H9 (cell line): ENCODE measurements at places on chromosomes 3 and 15. TPM values are rescaled to one million over a fixed set of nuclear protein-coding genes. Genes with fewer than 3 reads are reported as not detected.

GRCh38 chr3:52396011-52396906, 48.6 kb downstream of the SEMA3G start:
- H3K4me1 ChIP-seq = no peaks in the 10 kb centered on the region
- no peak for DNase-seq
- peaks cover 2% of the 10 kb centered on the region; the same call in 1 of the 2 replicates for H3K36me3 ChIP-seq
- H3K4me3 ChIP-seq = no peak overlapping the region
- no peak overlapping the region for H3K27ac ChIP-seq
- no peaks in the 10 kb centered on the region for H3K27me3 ChIP-seq

DNA sequence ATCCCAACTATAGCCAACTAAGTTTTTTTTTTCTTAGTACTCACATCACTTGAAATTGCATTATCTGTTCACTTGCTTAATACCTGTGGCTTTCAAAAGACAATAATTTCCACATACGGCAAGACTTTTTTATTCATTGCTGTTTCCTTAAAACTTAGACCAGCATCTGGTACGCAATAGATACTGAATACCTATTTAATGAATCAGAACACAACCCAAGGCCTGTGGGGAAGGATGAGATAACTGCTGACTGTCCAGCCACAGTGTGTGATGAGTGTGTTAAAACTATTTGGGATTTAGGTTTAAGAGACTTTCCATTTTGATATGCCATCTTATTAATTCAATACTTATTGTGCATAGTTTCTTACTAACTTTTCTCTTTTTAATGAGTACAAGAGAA, 988.7 kb downstream of the NTRK3 start:
- H3K36me3 ChIP-seq = peaks cover under 1% of the 10 kb centered on the region; the same call in 1 of the 3 replicates
- no peaks in the 10 kb centered on the region for H3K27me3 ChIP-seq
- no peak overlapping the region for H3K4me3 ChIP-seq
- H3K4me1 ChIP-seq = no peaks in the 10 kb centered on the region
- no peak for DNase-seq

GRCh38 chr3:51983578-51984268, 388 bp downstream of the ACY1 start:
- H3K4me1 ChIP-seq = peaks cover 3% of the 10 kb centered on the region; the same call in 1 of the 2 replicates
- H3K27ac ChIP-seq = no peak overlapping the region
- H3K36me3 ChIP-seq = no peaks in the 10 kb centered on the region
- H3K27me3 ChIP-seq = no peaks in the 10 kb centered on the region
- DNase-seq = no peak

DNA sequence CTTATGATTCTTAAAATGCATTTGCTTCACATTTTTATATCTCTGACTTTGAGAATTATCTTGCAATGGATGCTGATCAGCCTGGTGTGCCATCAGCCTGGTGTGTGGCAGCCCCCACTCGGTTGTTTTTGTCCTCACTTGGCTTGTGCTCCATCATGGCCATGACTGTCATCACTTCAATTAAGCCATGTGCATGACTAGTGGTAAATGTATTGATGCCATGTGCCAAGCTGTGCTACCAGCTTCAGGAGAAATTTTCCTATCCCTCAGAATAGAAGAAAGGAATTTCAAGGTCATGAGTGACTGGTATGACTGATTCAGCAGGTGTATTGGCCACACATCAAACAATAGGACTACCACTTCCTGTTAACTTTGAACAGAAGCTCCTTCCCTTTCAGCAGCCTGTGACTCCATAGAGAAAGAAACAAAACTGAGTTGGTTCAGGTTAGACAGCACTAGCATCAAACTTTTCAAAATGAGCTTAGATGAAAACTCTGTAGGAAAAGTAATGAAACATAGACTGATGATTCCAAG, 251.7 kb downstream of the GRM7 start:
- H3K4me1 ChIP-seq = no peaks in the 10 kb centered on the region
- no peaks in the 10 kb centered on the region for H3K27me3 ChIP-seq
- H3K27ac ChIP-seq = no peak overlapping the region
- no peaks in the 10 kb centered on the region for H3K36me3 ChIP-seq
- no peak for DNase-seq

GRCh38 chr3:193798051-193798450, 205.0 kb downstream of the OPA1 start:
- DNase-seq = no peak
- H3K27ac ChIP-seq = no peak overlapping the region
- H3K4me3 ChIP-seq = no peak overlapping the region
- H3K4me1 ChIP-seq = no peaks in the 10 kb centered on the region; the same call in 1 of the 2 replicates

The EPHA6 gene
- total RNA-seq = 0.48 and 0.61 TPM in 2 replicates

The LTF gene
- not detected in 2 replicates for total RNA-seq
